NCI-H1092 (cell line): ENCODE measurements at places on chromosomes 1 and 21.

GRCh38 chr1:1361982-1362423, 3.6 kb upstream of the MXRA8 start:
- no peak for DNase-seq

- DNase-seq: no peak
Measured at GRCh38 chr1:161723459-161724141, 2.3 kb downstream of the FCRLB start.

- no peak for DNase-seq
Measured at GRCh38 chr1:2939041-2939552, 82.2 kb upstream of the ACTRT2 start.

DNA sequence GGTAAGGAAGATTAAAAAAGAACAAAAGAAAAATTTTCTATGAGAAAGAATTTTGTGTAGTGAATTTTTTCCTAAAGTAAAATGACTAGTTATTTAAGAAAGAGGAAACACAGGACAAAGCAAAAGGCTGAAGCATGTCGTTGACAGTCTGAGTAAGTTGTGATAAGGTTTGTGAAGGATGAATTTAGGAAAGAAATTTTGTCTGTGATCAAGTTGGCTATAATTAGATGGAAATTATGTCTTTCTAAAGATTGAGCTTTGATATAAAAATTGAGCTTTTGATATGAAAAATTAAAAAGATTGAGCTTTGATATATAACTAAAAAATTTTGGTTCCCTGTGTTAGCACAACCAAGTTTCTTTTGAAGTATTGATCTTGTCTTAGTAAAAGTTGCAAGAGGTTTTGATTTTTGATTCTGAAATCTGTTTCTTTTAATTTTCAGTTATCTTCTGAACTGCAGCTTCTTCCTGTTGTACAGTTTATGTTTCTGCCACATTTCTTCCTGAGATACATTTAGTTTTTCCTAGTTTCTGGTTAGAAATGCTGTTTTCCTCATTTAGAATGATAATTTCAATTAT, 101.7 kb upstream of the KIAA0040 start:
- no peak for DNase-seq

- no peak for DNase-seq
Measured at GRCh38 chr1:41333146-41333784, 28.0 kb upstream of the FOXO6 start.

- no peak for DNase-seq
Measured at GRCh38 chr1:54268762-54269297, 68.9 kb downstream of the MRPL37 start.

- no peak for DNase-seq
Measured at GRCh38 chr1:65049941-65050713, 83.8 kb upstream of the JAK1 start.

DNA sequence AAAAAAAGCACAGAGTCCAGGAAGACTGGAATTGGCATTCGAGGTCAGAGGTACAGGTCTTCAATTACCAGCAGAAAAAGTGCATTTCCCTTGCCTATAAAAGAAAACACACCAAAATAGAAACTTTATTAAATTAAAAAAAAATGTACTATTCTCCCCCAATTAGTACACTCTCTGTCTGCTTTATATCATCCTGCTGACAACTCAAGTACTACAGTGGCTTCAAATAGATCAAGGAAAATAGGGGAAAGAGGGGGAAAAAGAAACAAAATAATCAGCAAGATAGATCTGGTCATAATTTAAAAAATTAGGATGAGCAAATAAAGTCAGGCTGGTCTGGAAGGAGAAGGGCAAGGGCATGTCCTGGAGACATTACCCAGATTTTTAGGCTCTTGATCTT, 315.1 kb downstream of the PAPPA2 start:
- no peak for DNase-seq

DNA sequence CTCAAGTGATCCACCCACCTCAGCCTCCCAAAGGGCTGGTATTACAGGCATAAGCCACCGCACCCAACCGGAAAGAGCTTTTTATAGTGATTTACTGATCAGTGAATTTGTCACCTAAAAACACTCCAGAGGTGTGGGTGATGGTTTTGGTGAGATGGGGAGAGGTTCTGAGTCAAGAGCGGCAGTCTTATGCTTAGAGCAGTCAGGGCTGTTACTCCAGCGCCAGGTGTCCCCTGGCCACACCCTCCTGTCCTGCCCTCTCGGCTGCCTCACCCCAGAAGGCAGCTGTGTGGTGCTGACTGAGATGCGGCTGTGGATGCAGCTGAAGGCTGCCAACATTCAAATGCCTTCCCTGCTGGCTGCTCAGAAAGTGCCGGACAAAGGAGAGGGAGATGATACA, 94.5 kb upstream of the LPGAT1 start:
- DNase-seq: peak; percentile 51

DNA sequence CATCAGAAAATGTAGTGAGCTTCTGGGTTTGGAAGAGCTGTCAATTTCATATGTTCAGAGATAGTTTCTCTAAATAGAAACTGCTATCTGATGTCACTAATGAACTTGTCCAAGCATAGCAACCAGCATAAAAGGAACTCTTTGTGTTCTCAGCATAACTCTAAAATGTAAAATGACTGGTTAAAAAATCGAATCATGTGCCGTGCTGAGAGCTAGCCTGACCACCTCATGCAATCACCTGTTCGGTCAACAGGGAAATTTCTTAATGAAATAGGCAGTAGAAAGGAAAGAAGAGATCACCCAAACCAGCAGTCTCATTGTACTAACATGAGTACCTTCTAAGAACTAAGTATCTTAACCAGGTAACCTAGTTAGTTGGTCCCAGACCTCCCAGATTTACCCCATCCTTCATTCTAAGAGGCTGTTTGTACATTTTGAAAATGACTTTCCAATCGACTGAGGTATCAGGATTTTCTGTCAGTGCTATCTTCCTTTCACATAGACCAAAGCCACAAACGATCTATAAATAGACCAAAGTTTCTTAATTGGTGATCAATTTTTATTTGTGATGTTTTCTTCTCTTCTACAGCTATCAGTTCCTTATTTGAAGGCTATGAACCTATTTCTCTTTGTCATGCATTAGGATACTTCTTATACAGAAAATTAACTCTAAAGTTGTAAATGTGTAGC, 147.3 kb downstream of the TLR5 start:
- DNase-seq: no peak

DNA sequence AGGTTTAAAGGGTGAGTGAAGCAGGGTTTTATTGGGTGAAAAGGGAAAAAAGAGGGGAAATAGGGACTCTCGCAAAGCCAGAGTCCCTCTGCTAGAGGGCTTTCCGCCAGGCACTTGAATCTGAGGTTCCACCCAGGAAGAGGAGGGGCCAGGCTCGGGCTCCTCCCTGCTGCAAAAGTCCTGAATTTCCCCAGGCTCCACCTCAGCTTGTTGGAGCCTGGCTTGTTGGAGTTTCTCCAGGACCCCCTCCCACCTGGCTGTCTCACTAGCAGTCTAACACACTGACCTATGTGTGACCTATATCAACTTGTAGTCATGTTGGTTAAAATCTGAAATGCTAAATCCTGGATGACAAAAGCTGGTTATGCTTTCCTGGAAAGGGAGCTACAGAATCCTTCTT, 25.5 kb downstream of the GBP2 start:
- DNase-seq: no peak

GRCh38 chr1:39926820-39927219, 25.1 kb upstream of the MYCL start:
- DNase-seq: no peak

DNA sequence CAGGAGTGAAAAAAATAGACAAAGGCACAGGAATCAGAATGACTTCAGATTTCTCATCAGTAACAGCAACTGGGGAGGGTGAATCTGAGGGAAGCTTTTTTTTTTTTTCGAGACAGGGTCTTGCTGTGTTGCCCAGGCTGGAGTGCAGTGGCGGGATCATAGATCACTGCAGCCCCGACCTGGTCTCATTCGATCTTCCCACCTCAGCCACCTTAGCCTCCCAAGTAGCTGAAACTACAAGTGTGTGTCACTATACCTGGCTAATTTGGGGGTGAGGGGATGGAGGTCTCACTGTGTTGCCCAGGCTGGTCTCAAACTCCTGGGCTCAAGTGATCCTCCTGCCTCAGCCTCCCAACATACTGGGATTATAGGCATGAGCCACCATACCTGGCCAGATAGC, 10.7 kb downstream of the ARMH1 start:
- DNase-seq: no peak

- DNase-seq: no peak
Measured at GRCh38 chr1:24709791-24710441, 35.3 kb upstream of the CLIC4 start.

DNA sequence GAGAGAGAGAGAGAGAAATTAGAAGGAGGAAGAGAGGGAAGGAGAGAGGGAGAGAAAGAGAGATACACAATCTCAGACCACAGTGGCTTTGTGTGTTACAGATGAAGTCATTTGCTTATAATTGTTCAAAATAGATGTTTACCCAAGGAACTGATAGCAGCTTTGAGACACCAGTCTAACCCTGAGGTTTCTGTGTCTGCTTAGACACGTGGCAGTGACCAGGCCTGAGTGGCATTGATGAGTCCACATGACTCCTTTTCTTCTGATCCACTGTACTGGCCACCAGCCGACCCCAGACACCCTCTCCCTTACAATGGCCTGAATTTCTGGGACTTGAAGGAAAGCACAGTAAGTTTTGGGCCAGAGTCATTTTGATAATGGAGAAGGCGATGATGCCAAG, 104.9 kb downstream of the DUSP10 start:
- DNase-seq: no peak

DNA sequence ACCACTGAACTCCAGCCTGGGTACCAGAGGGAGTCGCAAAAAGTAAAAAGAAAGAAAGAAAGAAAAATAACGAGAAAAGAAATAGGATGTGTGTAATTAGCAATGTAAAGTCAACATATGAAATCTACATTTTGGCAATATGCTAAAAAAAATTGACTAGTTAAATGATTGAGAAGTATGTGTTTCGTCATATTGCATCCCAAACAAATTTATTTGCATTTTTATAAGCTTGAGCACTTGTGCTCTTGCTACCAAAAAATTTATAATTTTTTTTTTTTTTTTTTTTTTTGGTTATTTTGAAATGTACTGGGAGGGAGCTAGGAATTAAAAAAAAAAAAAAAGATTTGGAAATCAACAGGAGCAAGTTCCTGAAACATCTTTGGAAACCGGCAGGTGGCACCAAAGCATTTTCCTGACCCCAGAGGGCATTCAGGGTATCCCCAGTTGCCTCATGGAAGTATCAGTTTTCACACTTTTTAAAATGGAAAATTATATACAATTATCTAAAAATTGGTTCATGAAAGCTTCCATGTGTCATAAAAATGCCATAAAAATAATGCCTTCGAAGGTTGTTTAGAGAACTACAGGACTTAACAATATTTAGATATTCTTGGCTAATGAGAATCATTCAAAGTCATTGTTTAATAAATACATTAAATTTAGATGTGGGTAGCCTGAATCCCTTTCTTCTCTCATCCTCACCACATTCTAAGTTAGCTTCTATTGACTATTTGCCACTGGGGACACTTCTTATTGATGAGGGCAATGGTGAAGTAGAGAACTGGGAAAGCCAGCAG, 4.8 kb upstream of the HEATR1 start:
- peak; percentile 67 for DNase-seq

GRCh38 chr1:240719953-240720700, 108.2 kb upstream of the GREM2 start:
- DNase-seq: no peak

GRCh38 chr1:214216779-214217178, 64.2 kb upstream of the SMYD2 start:
- no peak for DNase-seq

DNA sequence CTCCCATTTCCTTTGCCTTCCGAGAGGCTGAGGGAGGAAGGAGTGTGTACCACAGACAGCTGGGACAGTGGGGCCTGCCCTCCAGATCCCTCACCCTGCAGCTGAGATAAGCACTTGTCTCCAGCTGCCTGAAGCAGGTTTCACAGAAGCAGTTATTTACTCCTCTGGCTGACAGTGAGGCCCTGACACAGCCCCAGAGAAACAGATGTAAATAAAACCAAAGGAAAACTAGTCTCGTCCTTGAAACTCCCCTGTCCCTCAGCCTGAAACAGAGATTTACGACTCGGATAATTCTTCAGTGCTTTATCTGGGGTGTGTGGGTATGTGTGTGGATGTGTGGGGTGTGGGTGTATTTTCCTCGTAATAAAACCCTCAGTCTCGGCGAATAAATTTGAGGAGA, 181.1 kb downstream of the IGSF21 start:
- no peak for DNase-seq

GRCh38 chr1:41322835-41323234, 38.4 kb upstream of the FOXO6 start:
- peak; percentile 57 for DNase-seq

- DNase-seq: no peak
Measured at GRCh38 chr1:205339717-205340116, 17.0 kb downstream of the KLHDC8A start.

DNA sequence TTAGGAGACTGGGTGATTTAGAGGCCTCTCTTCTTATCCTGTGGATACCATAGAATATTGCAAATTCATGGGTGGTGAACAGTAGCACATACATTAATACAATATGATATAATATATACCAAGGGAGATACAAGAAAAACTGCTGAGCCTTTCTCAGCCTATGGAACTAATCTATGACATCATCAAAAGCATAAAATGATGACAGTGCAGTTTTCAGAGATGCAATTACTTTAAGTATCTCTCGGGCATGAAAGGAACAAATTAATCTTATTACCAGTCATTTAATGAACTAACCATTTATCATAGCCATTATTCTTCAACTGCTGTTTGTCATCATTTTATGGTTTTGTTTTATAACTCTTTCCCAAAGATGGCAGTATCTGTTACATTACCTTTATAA, 3.5 kb downstream of the CHODL start:
- no peak for DNase-seq
